NCI-H1694 treated with DMSO at 0.1 percent for 48 hours (cell line): ENCODE measurements at places on chromosomes 16 and 17.

- no peak for DNase-seq
These were observed 26.2 kb downstream of the C16orf78 start for GRCh38 chr16:49399594-49400364.

DNA sequence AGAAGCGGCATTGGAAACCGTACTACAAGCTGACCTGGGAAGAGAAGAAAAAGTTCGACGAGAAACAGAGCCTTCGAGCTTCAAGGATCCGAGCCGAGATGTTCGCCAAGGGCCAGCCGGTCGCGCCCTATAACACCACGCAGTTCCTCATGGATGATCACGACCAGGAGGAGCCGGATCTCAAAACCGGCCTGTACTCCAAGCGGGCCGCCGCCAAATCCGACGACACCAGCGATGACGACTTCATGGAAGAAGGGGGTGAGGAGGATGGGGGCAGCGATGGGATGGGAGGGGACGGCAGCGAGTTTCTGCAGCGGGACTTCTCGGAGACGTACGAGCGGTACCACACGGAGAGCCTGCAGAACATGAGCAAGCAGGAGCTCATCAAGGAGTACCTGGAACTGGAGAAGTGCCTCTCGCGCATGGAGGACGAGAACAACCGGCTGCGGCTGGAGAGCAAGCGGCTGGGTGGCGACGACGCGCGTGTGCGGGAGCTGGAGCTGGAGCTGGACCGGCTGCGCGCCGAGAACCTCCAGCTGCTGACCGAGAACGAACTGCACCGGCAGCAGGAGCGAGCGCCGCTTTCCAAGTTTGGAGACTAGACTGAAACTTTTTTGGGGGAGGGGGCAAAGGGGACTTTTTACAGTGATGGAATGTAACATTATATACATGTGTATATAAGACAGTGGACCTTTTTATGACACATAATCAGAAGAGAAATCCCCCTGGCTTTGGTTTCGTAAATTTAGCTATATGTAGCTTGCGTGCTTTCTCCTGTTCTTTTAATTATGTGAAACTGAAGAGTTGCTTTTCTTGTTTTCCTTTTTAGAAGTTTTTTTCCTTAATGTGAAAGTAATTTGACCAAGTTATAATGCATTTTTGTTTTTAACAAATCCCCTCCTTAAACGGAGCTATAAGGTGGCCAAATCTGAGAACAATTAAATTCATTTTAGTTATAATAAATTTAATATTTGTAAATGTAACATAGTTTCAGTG is 1.7 kb downstream of the HEXIM1 start:
- DNase-seq = peak; percentile 26

GRCh38 chr16:49414671-49415070 is 41.1 kb downstream of the C16orf78 start:
- DNase-seq = no peak

DNA sequence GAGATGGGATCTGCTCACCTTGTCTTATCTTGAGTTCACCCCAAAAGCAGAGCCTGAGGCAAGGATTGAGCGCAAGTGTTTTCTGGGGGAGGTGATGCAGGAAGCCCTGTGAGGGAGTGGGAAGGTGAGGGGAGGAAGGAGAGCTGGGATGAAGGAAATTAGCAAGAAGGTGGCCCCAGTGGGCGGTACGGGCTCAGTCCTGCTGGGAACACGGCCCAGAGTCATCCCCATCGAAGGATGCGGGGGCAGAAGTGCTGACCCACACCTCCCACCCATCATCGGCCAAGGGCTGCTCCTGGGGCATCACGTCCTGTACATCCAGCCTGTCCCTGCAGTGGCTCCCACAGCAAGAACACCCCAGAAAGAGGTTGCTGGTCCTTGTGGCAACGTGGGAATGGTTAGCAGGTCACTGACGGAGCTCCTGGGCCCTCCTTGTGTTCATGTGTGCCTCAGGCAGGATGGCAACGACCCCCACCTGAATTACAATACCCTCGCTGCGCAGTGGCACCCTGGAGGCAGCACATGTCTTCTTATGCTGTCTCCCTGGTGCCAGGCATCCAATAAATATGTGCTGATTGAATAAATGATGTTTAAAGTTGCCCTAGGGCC is 18.2 kb downstream of the C16orf95 start:
- DNase-seq = no peak

GRCh38 chr17:67509390-67510287 is 132.6 kb downstream of the PITPNC1 start:
- DNase-seq = no peak

GRCh38 chr17:12342609-12343435 is 322.1 kb downstream of the MAP2K4 start:
- DNase-seq = no peak

DNA sequence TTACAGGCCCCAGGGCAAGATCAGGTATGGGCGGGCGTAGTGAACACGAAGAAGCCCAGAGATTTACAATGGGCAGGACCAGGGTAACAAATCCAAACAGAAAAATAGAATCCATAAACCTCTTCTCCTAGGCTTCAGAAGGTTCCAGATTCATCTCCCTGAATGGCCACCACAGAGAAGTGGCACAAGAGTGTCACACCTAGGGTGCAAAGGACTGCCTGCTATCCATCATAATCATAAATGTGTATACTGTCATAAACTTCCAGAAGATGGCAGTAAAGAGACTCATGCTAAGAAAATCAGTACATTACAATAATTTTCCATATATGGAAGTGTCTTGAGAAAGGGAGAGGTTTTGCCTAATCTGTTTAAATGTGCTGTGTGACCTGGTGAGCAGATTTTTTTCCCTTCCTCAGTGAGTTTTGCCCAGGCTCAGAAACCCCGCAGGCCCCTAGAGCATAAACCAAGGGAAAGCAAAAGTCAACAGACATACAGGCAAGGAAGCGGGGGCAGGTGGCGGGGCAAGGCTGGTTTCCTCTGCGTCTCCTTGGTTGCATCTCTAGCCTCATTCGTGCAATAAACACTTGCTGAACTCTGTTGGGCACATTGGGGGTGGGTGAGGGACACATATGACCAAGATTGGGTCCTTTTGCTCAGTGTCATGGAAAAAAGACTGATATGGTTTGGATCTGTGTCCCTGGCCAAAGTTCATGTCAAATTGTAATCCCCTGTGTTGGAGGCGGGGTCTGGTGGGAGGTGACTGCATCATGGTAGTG is 92.0 kb upstream of the CDH5 start:
- DNase-seq = peak; percentile 42

DNA sequence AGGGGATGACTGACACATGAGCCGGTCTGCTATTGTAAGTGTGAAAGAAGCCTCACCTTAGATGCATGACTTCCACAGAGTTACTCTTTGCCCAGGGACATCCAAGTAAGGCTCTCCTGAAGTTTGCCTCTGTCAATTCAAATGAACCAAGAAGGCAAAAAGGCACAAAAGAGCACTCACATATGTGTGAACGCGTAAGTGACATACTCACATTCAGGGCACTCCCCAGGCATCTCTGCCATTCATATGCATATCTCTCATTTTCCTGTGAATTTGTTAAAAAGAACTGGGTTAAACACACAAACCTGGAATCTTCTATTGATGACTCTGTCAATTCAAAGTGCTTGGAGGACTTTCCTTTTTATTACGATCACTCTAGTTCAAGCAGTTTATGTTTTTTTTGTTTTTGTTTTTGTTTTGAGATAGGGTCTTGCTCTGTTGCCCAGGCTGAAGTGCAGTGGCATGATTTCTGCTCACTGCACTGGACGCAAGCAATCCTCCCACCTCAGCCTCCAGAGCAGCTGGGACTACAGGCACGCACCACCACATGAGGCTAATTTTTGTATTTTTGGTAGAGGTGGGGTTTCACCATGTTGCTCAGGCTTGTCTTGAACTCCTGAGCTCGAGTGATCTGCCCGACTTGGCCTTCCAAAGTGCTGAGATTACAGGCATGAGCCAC is 49.4 kb downstream of the DUSP14 start:
- DNase-seq = no peak

- no peak for DNase-seq
These were observed 416 bp downstream of the KIFC3 start for GRCh38 chr16:57801809-57802340.

GRCh38 chr16:87436225-87437172 is 44.4 kb downstream of the MAP1LC3B start:
- DNase-seq = no peak

GRCh38 chr17:70232466-70232865 is 63.1 kb downstream of the KCNJ2 start:
- DNase-seq = no peak

GRCh38 chr17:50882851-50883250 is 16.7 kb upstream of the TOB1 start:
- DNase-seq = no peak

- DNase-seq = no peak
These were observed 4.9 kb downstream of the OR4D1 start for GRCh38 chr17:58153046-58153445.

- DNase-seq = no peak
These were observed 65.0 kb downstream of the PARN start for GRCh38 chr16:14564861-14565687.

DNA sequence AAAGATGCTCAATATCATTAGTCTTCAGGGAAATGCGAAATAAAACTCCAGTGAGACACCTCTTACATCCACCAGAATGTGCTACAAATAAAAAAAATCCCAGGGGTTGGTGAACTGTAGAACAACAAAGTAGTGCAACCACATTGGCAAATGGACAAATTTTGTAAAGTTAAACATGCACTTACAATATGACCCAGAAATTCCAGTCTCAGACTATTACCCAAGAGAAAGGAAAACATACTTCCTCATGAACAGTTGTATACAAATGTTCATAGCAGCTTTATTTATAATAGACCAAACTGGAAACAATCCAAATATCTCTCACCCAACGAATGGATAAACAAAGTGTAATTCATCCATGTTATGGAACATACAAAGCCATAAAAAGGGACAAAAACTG is 239.5 kb downstream of the ABCC12 start:
- DNase-seq = no peak
